ENCODE measurements at places on chromosomes 7 and 10.

GRCh38 chr10:62732841-62733653, 71.5 kb upstream of the ADO start:
- peak; percentile 61 for DNase-seq

DNA sequence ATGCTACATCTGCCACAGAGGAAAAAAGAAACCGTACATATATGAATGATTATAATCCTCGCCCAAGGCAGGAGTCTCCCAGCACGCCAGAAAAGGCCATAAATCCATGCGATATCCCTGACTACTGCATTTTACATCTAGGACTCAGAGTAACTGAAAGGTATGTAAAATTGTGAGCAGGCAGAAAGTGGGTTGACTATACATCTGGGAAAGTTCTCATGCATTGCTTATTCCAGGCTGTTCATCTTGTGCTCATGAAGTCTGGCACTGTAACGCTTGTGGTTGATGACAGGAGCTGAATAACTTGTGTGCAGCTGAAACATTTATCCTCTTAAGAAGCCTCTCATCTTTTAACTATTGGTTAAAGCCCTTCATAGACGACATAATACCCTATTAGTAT, 193.4 kb upstream of the STEAP4 start:
- DNase-seq, result no peak

- DNase-seq, result peak; percentile 48
Observed at GRCh38 chr7:93890464-93891068, at the start of gene TFPI2. Gene TFPI2, minus strand, starts transcription at chr7:93890753. Its CDS starts 75 bp downstream, at chr7:93890678.

- no peak for DNase-seq
Observed at GRCh38 chr10:21003240-21003822, 106.2 kb upstream of the NEBL start.

DNA sequence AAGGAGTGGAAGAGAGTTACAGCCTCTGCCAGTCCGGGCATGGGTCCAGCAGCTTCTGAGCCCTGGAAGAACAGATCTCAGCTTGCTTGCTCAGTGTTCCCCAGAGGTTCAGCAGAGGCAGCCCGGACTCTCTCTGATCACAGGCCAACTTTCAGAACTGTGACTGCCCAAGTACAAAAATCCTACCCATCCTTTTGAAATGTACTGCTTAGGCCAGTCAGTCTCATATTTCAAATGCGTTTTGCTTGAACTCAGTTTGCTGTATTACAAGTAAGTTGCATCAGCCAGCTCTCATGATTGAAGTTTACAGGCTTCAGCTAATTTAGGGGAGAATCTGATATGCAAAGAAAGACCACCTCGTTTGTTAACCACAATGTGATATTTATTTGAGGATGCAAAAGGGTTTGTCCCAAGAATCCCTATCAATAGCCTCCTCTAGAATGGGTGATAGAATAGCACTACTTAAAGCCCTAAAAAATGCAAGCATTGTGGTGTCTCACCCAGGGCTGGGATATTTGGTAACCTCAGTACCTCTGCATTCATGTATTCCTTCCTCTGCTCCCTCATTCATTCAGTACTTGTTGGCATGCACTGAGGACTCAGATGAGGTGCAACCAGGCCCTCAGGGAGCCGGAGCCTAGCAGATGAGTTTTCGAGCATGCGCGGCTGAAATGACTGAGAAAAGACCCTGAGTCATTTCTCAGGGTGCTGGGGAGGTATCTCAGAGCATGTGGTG, 7.0 kb downstream of the AIMP2 start:
- peak; percentile 41 for DNase-seq

DNA sequence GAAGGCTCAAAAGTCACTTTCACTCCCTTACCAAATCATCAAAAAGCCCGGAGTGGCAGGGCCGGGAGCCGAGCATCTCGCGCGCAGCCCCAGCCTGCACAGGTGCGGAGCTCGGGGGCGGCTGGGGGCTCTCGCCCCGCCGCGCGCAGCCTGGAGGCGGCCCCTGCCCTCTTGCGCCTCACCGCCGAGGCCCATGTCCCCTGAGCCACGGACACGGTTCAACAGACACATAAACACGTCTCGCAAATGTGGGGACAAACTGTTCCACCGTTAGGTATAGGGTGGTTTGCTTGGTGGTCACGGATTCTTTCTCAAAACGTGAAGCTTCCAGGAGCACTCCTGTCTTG, 700 bp downstream of the GSAP start:
- no peak for DNase-seq

- no peak for DNase-seq
Observed at GRCh38 chr10:28326516-28327490, 23.9 kb upstream of the MPP7 start.

DNA sequence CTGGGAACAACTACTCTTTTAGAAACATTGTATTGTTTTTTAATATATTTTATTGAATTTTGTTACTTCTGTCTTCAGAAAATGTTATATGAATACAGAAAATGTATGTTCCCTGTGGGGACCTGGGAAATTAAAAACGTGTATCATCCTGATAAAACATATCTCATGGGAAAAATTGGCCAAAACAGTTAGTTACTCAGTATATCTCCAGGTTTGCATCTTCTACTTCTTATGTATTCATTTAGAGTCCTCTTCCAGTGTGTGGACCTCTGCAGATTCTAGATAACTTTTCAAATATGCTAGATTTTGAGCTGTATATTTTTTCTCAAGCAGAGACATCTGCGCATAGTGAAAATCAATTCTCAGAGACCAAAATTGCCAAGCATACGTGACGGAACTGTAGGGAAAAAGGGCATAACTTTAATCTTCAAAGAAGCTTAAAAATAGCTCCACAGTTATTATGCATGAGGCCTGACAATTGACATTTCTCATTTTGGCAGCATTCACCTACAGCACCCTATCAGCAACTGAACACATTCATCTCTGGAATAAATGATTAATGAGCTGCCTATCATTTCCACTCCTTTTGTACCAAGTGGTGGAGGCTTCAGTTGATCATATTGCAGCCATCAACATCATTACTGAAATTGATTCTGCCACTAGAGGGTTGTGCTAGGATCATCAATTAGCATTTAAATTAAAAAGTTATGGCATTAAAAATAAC, 26.4 kb upstream of the UMAD1 start:
- no peak for DNase-seq

DNA sequence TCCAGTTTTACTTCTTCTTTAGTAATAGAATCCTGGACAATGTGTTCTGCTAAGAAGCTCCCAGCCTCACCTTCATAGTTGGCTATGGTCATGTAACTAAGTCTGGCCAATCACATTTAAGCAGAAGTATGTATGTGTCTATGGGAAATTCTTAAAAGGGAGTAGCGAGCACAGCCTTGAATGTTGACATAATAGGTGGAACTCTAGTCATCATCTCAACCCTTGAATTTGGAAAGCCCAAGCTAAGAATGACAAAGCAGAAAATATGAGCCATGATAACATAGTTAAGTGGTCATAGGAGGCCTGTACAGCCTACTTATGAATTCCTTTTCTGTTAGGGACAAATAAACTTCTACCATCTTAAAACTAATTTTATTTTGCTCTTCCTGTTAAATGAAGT, 134.1 kb downstream of the MAGI2 start:
- DNase-seq, result no peak

DNA sequence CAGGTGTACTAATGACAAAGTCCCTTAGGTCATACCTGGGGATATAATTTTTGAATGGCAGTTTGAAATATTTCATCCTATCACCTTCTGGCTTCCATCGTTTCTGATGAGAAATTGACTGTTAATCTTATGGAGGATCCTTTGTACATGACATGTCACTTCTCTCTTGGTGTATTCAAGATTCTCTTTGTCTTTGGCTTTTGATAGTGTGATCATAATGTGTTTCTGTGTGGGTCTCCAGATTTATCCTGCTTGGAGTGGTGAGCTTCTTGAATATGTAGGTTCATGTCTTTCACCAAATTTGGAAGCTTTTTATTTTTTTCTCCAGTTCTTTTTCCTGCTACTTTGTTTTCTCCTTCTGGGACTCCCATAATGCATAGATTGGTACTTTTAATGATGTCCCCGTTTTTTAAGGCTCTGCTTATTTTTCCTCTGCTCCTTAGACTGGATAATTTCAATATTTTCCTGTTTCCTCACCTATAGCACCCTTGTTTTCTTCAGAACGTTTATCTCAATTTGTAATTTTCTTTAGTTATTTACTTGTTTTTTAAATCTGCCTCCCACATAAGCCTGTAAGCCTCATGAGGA, 4.4 kb downstream of the RBM33 start:
- DNase-seq, result no peak

- peak; percentile 54 for DNase-seq
Observed at GRCh38 chr7:112205343-112206237, 609 bp downstream of the DOCK4 start.

DNA sequence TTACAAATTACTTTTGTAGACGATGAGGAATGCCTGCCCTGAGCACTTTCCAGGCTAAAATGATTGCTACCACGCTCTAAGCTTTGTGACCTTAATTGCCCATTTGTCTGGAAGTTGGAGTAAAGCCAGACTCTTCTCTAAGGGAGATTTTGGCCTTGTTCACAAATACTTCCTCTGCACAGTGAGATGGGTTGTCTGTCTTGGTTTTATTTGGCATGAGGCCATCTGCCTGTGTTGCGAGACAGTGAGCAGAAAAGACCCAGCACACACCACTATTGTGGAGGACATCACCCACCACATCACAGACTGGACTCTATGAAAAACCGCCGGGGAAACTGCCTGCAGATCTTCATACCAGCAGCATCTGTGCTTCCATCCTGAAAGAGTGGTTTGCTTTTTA, 138.4 kb downstream of the BICC1 start:
- DNase-seq, result no peak
